ENCODE measurements at places on chromosomes 13 and 19.

GRCh38 chr19:2623798-2624197 is 78.7 kb downstream of the GNG7 start:
- DNase-seq: no peak

- DNase-seq: no peak
Observed at GRCh38 chr13:77600701-77601100, 65.2 kb downstream of the SCEL start.

GRCh38 chr13:112828082-112828699 is 138.4 kb downstream of the ATP11A start:
- no peak for DNase-seq

GRCh38 chr13:48831248-48831647 is 144.5 kb upstream of the FNDC3A start:
- no peak for DNase-seq

- DNase-seq: no peak
Observed at GRCh38 chr19:41297628-41298347, 12.2 kb upstream of the CCDC97 start.

DNA sequence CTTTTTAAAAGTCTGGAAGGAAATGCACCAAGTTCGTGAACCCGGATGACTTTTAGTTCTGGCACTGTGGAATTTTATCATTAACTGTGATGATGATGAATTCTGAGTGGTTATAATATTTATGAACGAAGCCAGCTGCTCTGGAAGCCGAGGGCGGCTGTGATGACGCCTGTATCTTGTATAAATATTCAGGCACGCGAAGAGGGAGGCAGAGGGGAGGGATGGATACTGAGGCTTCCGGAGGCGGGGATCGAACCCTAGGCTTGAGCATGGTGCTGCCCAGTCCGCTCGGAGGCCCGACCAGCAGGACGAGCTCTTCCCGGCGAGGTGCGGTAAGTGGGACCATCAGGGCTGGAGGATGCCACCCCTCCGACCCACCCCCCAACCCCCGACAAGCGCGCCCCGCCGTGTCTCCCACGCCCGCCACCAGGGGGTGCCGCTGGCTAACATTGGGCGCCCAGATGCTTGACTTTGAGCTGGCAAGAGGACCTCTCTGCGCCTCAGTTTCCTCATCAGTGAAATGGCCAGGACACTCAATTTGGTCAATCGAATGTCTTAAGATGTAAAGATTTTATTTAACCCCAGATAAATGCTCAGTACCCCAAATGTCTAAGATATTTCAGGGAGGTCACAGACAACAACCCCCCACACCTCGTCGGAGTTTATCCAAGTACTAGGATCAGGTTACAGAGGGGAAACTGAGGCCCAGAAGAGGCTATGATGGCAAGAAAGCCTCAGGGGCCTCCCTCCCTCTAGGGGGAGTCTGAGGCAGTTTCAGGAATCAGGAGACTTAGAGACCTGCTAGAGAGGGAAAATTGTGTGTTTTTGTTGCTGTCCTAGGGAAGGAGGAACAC is 4.5 kb upstream of the RAB3A start:
- no peak for DNase-seq

DNA sequence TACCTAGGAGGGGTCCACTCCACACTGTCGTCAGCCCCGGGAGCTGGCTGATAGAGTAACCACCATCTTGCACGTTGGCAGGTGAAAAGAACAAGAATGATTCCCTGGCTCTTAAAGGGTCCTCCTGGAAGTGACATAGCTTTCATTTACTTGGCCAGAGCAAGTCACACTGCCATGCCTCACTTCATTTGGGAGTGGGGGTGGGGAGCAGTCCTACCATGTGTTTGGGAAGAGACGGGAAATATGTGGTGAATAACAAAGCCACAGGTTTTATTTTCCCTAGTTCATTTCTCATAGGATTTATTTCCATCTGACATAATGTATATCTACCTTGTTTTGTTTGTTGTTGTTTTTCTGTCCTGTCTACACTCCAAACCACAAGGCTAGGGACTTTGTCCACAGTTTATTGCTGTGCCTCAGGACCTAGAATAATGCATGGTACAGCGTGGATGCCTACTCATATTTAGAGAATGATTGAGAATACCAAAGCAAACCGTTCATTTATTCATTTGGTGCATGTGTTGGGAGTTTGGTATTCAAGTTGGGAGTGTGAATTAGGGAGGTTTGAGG is 26.8 kb downstream of the UBAC2 start:
- DNase-seq: no peak

DNA sequence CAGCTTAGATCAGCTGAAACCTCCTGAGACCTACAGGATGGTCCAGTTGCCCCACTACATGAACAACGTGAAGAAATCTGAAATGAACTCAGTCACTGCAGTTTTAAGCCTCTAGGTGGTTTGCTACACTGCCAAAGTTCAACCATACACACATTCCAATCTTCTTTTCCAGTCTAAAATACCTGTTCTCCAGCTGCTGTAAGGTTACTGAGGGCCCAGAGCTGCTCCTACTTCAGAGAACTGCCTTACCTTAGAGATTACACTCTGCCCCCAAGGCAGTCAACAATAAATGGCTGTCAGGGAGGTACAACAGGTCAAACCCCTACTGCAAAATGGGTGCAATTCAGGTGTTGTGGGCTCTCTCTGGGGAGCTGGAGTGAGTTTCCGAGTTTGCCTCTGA is 154.1 kb upstream of the MIR17HG start:
- no peak for DNase-seq

GRCh38 chr13:35817642-35818607 is 313.3 kb downstream of the DCLK1 start:
- DNase-seq: no peak

DNA sequence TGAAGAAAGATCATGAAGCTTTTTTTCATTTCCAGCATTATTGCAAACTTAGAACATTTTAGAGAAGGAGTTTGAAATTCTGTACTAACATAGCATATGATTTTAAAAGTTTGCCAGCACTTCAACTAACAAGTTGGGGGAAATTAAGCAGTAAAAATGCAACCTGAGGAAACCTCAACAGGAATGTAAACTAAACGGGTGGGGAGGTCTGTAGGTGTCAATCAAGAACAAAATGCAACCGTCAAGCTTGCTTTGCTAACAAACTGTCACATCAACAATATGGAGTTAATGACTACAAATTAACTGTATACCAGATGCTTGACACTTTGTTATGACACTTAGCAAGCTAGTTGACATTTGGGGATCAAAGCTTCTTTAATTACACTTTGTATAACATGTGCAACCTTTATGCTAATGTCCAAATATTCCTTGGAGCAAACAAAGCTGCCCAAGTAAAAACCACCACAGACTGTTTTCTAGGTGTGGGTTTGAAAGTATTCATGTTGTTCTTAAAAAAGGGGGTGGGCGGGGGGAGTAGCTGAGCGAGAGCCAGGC is 52.1 kb downstream of the DACH1 start:
- no peak for DNase-seq

DNA sequence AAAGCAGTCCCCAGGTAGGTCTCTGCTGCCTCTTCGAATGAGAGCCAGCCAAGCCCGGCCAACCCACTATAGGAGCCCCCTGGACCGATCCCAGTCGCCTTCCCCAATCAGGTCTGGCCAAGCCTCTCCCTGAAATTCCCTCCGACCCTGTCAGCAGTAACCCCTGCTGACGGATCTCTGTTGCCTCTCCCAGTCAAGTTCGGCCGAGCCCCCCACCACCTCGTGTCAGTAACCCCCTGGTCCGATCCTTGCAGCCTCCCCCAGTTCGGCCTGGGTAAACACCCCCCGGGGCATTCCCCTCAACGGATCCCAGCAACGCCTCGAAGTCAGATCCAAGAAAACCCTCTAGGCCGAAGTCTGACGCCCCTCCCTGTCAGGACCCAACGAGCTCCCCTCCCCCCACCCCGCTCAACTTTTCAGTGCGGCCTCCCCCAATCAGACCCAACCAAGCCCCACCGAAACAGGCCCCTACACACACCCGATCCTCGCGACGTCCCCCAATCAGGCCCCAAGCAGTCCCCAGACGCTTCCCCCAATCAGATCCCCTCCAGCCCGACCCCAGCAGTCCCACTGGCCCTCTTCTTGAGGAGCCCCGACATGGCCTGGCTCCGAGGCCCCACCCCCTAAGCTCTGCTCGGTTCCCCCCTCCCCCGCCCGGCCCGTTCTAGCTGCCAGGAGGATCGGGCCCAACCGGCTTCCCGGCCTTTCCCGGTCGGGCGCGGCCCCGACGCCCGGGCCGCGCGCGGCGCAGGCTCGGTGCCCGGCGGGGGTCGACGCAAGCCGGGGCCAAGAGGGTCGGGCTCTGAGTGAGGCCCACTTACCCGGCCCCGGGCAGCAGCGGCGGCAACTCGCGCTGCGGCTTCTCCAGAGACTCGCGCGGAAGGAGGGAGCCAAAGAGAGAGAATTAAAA is 1.8 kb downstream of the TNPO2 start:
- DNase-seq: peak; percentile 74

GRCh38 chr19:12792051-12792852 is 966 bp downstream of the JUNB start:
- DNase-seq: no peak

GRCh38 chr13:101190337-101190736 is 226.0 kb downstream of the NALCN start:
- no peak for DNase-seq

GRCh38 chr13:105442949-105443699 is 1092.3 kb downstream of the EFNB2 start:
- peak; percentile 98 for DNase-seq

DNA sequence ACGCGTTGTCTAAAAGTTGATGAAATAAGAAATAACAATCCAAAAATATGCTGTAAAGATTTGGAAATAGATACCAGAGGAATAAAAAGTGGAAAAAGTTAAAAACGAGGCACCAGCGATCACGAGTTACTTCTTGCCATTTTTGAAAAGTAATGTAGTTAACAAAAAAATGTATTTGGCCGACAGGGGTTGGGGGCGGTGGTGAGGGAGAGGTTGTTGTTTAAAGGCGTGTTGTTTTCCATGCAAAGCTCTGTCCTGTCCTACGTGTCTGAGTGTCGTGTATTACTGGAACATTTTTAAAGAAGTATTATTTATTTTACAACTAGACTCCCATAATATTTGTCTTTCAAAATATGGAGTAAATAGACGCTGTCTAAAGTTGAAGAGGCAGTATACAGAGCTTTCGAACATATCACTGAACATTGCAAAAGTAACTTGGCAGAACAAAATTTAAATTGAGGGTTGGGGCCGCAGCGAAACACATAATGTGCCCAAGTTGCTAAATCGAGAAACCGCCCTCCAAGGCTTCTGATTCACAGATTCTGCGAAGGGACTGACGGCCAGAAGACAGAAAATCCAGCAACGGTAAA is 823 bp downstream of the FBXO17 start:
- DNase-seq: no peak

DNA sequence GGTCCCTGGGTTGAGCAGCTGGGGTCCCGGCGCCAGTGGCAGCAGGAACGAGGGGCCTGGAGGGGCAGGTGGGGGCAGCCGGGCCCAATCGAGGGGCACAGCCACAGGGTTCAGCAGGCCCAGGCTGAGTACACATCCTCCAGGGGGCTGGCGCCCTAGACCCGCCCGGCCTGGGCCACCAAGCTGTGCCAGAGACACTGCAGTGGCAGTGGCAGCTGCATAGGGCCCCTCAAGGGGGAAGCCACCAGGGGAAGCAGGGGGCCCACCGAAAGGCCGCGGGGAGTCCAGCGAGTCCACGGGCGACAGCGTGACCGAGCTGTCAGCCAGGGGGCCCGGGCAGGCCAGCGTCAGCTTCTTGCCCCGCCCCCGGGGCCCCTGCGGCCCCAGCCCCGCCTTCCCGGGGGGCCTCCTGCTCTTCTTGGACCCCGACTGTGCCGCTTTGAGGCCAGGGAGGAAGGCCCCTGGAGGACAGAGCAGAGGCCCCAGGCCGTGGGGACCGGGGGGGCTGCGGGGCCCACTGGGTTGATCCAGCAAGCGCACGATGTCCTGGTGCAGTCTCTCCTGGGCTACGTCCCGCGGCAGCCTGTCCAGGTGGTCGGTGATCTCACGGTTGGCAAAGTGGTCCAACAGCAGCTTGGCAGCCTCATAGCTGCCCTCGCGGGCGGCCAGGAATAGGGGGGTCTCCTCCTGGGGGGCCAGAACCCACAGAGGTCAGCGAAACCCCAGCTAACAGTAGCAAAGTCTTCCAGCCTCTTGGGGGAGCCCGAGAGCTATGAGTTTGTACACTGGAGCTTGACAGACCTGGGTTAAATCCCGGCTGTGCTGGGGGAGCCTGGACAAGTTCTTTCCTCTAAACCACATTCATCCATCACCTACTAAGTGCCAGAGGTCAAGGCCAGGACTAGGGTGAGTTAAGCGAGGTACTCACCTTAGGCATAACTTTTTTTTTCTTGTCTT is 39.5 kb downstream of the NOTCH3 start:
- DNase-seq: no peak

DNA sequence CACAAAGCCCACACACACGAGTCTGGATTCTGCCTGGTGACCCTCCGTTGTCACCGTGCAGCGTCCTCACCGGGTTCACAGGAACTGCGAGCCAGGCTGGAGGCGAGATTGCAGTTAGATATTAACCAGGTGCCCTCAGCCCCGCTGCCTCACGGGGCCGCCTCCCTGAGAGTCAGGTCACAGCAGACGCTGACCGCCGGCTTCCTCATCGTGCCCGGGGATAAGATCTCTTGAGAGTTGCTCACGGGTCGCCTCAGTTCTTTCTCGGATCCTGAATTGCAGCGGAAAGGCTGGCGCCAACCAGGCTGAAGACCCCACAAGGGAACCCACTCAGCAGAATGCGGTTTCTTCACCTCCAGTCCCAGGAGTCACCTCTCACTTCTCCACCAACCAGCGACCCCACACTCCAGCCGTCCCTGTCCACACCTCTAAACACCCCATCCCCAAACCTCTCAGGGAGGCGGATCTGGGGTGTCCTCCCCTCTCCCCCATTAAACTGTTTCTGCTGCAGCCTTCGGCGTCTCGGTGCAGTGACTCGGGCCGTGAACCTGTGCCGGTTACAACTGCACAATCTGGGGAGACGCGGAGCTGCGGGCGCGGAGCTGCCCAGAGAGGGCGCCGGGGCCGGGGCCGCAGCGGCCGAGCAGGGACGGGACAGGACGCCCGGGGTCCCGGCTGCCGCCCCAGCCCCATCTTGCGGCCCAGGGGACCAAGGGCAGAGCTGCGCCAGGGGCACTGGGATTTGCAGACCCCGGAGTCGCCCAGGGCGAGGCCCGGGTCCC is 591 bp downstream of the ZNF823 start:
- DNase-seq: no peak

DNA sequence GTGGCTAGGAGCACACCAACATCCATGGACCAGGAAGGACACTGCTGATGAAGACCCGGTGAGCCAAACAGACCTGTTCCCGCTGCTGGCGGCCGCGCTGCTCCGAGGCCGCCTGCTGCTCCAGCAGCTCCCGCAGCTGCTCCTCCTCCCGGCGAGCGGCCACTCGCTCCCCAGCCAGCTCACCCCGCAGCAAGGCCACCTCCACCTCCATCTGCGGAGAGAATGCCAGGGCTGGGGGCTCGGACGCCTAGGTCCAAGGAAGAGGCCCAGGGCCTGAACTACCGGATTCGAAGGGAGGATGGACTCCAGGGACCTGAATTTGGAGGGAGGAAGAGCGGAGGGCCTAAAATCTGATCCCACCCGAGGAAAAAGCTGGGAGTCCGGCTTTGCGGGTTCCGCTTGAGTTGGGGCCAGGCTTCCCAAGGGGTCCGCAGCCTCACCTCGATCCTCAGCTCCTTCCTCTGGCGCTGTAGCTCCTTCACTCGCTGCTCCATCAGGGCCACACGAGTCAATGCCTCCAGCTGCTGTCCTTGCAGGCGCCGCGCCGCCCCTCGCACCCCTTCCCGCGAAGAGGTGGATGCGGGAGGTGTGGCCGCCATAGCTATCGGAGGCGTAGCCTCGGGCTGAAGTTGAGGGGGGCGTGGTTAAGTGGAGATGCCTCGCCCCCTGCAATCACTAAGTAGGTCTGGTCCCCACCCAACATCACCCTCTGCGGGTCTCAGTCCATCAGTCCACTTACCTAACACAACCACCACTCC is 2.7 kb downstream of the PHLDB3 start:
- no peak for DNase-seq

All from fibroblast of the conjunctiva (primary cell).